Right lobe of liver (tissue), 6 donors: ENCODE measurements at places on chromosomes 7 and 10. TPM values are rescaled to one million over a fixed set of nuclear protein-coding genes. Genes with fewer than 3 reads are reported as not detected.

Gene MYO3A
- total RNA-seq, result 0.04 TPM

Gene MYL10
- total RNA-seq, result not detected

Gene NRCAM
- total RNA-seq, result 0.16 TPM

Gene EVX1
- not detected for total RNA-seq

Gene TFPI2
- 1.1 TPM for total RNA-seq

Gene MAPK8
- total RNA-seq, result 31.6 TPM

Gene OPN4
- total RNA-seq, result not detected

Gene BHLHA15
- 6.6 TPM for total RNA-seq
